ENCODE measurements at places on chromosomes 5 and 9. TPM values are rescaled to one million over a fixed set of nuclear protein-coding genes. Genes with fewer than 3 reads are reported as not detected.

ARAP3 gene
- 0.16 TPM for total RNA-seq

TAF11L8 gene
- not detected for total RNA-seq

SPINK1 gene
- not detected for total RNA-seq

CARD9 gene
- 0.91 TPM for total RNA-seq

MYMK gene
- 441 TPM for total RNA-seq

AQP3 gene
- 113 TPM for total RNA-seq
